ENCODE measurements at places on chromosomes 3 and 15. TPM values are rescaled to one million over a fixed set of nuclear protein-coding genes. Genes with fewer than 3 reads are reported as not detected.

- peak; percentile 71 for DNase-seq
These were observed 64.3 kb downstream of the LEO1 start for GRCh38 chr15:51907136-51907862.

DNA sequence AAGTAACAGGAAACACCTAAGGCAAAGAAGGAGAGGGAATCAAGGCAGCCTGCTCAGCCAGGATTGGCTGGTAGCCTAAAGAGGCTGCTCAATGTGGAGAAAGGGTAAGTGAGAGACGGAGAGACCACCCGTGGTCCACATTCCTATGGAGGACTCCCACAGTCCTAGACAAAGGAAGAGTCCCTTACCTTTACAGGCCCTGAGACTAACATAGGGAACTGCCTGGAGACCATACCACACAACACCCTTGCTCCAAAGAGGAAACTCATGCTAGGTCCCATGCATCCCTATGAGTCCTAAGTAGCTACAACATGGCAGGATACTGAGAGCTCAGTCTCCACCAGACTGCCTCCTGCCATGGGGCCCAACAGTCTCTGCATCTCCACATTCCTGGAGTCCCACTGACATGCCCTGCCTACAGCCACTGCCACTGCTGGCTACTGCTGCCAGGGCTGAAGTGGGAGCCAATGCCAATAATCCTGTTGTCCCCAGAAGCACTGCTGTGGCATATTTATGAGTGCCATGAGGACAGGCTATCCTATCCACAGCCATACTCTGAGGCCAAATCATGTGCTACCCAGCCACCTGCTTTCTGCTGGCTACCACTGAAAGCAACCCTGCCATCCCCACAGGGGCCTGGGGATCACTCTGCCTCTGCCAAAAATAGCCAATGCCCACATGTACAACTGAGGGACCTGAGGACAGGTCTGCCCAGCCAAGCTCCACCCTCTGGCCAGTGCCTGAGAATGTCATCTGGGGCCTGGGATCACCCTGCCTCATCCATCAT lies 45.0 kb downstream of the COPS2 start:
- no peak for DNase-seq

DNA sequence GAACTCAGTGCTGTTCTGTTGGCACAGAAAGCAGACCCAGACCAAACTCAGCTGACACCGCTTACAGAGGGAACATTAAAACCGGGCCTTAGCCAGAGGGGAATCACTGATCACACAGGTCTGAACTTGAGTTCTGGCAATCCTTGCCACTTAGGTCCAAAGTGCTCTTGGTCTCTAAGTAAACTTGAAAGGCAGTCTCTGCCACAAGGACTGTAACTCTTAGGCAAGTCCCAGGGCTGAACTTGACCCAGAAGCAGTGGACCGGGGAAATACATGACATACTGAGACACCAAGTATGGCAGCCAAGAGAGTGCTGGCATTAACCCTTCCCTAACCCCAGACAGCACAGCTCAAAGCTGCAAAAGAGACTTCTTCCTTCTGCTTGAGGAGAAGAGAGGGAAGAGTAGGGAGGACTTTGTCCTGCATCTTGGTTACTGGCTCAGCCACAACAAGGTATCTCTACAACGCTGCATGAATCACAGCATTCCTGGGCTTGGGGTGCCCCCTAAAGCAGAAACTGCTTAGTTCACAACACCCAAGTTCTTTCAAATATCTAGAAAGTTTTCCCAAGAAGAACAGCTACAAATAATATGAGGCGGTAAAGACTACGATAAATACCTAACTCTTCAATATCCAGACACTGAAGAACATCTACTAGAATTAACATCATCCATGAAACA lies 32.5 kb downstream of the NAALADL2 start:
- DNase-seq: no peak

DNA sequence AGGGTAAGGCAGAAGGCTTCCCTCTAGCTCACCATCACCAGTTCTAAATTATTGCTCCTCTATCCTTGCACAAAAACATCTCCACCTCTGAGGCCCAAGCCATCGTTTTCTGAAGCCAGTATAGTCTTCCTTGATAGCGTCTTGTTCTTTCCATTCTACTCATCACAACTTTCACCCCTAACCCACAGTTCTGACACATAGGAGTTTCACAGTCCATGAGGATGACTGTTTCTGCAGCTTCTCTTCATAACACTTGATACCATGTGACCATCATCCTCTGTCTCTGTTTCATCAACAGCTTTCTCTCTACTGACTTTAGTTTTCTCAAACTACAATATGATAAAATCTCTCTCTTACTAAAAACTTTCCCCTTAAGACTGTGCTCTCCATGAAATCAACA lies 1166.5 kb downstream of the ROBO1 start:
- no peak for DNase-seq

DNA sequence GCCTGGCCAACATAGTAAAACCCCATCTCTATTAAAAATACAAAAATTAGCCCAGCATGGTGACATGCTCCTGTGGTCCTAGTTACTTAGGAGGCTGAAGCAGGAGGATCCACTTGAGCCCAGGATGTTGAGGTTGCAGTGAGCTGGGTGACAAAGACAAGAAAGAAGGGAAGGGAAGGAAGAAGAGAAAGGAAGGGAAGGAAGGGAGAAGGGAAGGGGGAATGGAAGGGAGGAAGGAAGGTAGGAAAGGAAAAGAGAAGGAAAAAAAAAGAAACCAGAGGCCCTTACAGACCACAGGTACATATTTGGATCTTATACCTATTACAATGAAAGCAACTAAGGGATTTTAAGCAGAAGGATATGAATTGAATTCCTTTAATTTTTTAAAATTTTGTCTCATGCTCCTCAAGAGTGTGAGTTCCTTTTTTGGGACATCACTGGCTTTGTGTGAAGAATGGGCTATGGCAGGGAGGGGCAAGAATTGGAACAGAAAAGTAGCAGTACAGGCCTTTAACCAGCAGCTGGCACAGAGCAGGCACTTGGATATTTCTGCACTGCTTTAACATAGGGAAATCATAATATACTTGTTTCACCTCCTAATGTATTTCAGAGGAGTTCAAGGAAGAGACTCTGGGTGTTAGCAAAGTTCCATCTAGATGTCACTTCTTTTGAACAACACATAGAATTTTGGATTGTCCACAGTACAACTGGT lies 7.9 kb downstream of the RAB27A start:
- DNase-seq: peak; percentile 18

DNA sequence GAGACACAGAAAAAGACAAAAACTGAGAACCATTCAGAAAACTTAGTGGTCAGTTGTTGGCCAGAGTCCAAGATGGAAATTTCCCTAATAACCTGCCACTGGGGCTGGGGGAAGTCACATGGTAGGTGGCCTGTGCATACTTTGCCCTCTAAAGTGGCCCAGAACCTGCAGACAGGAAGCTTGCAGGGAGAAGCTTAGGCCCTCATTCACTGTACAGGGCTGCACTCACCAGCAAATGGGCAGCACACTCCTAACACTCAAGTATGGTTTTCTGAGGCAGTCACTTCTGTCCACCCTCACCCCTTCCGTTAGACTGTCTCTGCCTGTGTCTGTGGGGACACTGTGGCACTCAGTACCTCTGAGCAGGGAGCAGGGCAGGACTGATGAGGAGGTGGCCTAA lies 14.5 kb upstream of the RNU6-1 start:
- no peak for DNase-seq

DNA sequence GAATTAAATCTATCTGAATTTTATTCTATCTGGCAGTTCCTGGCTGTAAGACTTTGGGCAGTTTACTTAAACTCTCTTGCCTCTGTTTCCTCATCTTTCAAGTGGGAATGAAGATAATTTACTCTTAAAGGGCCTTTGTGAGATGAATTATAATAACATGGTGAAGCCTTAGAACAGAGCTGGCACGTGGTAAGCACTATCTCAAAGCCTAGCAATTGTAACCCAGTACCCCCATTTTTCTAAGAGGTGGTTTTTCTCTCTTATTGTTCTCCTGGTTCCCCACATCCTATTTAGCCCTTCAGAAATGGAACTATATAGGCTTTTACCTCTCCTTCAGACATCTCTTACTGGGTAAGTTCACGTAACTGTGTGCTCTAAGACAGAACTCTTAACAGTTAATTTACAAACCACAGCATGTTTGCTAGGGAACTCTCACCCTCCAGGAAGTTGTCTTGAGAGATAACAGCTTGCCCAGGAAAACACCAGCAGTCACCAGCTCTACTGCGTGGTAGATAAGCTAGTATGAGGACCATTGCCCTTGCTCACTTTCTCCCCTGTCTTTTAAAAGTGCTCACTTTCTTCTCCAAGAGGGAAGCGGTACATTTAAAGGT lies 12.3 kb upstream of the CRBN start:
- no peak for DNase-seq

- DNase-seq: no peak
These were observed 44.1 kb downstream of the STARD5 start for GRCh38 chr15:81279621-81280485.

GRCh38 chr3:174777813-174778212 lies 81.3 kb upstream of the NAALADL2 start:
- DNase-seq: no peak

DNA sequence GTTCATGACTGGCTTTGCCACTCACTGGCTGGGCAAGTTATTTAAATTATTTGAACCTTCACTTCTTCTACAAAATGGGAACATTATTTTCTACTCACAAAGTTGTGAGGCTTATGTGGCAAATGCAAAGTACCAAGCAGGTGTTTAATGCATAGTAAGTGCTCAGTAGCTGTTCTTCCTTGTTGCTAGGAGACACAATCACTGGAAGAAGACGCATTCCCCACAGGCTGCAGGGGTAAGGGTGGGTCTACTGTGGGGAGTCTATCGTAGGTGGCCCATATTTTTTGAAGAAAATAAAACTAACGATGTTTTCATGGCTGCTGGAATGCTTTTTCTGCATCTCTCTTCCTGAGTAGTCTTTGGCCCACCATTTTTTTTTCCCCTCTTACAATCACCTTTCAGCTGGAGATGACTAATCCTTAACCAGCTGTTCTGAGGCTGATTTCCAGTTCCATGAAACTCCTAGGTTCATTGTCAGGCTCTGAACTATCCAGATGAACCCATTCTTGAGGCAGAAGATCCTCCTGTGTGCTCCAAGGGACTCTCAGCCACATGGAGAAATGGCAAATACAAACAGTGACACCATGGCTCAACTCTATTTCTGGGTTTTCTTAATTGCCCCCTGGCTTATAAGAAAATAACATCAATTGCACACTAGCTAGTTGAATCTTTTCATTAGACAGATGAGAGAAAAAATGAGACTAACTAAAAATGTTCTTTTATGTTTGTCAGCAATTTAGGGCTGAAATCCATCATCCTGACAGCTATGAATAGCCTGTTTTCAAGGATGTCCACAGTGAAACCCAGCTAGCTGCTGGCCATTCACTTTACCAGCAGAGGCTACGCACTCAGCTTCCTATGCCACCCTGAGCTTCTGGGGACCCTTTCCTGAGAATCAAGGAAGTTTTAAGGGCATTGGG lies 108.3 kb upstream of the ETV5 start:
- DNase-seq: peak; percentile 38

GRCh38 chr3:30293621-30294240 lies 312.7 kb upstream of the TGFBR2 start:
- DNase-seq: no peak

DNA sequence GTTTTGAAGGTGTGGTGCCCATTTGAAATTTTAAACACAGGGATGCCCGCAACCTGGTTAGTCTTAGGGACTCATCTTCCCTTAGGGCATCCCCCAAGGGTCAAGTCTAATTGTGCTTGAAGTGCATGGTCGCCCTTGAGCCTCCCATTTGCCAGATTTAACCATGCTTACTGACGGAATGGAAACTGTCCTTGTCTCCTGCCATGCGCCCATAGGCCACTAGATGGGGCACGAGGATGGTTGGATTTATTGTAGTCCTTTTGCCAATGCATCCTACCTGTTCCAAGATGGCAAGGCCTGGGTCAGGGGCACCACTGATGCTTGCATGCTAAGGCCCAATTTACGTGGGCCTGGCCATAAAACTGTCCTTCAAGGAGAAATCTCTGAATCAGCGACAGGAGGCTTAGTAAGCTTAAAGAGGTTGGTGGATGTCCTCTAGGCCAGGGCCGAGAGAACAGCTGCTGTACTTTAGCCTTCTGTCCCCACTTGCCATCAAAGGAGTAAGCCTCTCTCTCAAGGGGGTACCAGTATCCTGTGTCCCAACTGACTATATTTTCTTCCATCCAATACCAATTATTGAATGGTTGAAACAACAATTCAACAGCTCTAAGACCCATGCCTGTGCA lies 355.4 kb downstream of the OTOL1 start:
- DNase-seq: peak; percentile 48

DNA sequence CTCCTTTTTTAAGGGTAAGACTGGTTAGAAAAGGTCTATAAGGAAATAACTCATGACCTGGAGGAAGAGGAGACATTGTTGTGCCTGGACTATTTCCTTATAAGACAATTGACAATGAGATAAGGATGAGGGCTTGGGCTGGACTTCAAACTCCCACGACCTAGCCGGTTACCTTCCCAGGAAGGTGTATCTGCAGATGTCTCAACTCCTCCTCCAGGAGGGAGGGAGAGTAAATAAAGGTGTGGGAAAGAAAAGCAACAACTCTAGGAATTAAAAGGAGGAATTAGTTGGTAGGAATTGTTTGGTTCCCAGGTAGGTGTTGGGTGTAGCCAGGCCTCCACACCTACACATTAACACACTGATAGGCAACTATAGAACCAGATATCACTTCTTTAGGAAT lies 97.8 kb upstream of the TBL1XR1 start:
- DNase-seq: no peak

DNA sequence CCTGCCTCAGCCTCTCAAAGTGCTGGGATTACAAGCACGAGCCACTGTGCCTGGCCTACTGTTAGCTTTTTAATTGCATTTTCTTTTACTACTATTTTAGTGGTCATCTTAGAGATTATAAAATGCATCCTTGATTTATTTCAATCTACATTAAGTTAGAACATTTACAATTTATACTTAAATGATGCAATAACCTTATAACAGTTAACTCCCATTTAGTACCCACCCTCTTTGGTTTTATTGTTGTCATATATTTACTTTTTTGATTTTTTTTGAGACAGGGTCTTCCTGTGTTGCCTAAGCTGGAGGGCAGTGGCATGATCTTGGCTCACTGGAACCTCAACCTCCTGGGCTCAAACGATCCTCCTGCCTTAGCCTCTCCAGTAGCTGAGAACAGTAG lies 77.3 kb downstream of the PPCDC start:
- DNase-seq: no peak

- DNase-seq: no peak
These were observed 247.8 kb downstream of the GABRB3 start for GRCh38 chr15:26525096-26525495.

The SCN5A gene
- total RNA-seq: 39.0 TPM

The ALS2CL gene
- total RNA-seq: 0.96 TPM

The ARRDC4 gene
- 3.1 TPM for total RNA-seq

The ANKUB1 gene
- total RNA-seq: not detected

The GJD2 gene
- total RNA-seq: not detected

The EFCC1 gene
- not detected for total RNA-seq

Data from LHCN-M2 (cell line).